ENCODE measurements at places on chromosomes 4 and X. TPM values are rescaled to one million over a fixed set of nuclear protein-coding genes. Genes with fewer than 3 reads are reported as not detected.

The CT45A9 gene
- total RNA-seq, result not detected

The TMEM131L gene
- total RNA-seq, result 73.5 TPM

The PDLIM3 gene
- 107 TPM for total RNA-seq

- peaks cover 23% of the 10 kb centered on the region for H3K36me3 ChIP-seq
- no peaks in the 10 kb centered on the region for H3K4me1 ChIP-seq
- no peak for DNase-seq
- no peak overlapping the region for H3K4me3 ChIP-seq
Observed at GRCh38 chrX:150775569-150776350, 82.6 kb downstream of the MTMR1 start.

- no peak for DNase-seq
- H3K36me3 ChIP-seq, result no peaks in the 10 kb centered on the region
- no peaks in the 10 kb centered on the region for H3K4me1 ChIP-seq
- H3K27ac ChIP-seq, result no peak overlapping the region
- H3K27me3 ChIP-seq, result no peaks in the 10 kb centered on the region
Observed at GRCh38 chr4:48290146-48290772, 20.6 kb upstream of the TEC start.

GRCh38 chr4:64582492-64582891, 173.2 kb upstream of the TECRL start:
- H3K4me1 ChIP-seq, result no peaks in the 10 kb centered on the region
- no peak overlapping the region for H3K4me3 ChIP-seq
- H3K27me3 ChIP-seq, result no peaks in the 10 kb centered on the region

- H3K36me3 ChIP-seq, result peaks cover 23% of the 10 kb centered on the region
- no peaks in the 10 kb centered on the region for H3K4me1 ChIP-seq
- no peaks in the 10 kb centered on the region for H3K27me3 ChIP-seq
- no peak overlapping the region for H3K4me3 ChIP-seq
- DNase-seq, result no peak
Observed at GRCh38 chr4:48862661-48863060, 31.8 kb downstream of the OCIAD1 start.

Data from spleen (tissue), 13 donors.